ENCODE measurements at places on chromosomes 1 and 21.

DNA sequence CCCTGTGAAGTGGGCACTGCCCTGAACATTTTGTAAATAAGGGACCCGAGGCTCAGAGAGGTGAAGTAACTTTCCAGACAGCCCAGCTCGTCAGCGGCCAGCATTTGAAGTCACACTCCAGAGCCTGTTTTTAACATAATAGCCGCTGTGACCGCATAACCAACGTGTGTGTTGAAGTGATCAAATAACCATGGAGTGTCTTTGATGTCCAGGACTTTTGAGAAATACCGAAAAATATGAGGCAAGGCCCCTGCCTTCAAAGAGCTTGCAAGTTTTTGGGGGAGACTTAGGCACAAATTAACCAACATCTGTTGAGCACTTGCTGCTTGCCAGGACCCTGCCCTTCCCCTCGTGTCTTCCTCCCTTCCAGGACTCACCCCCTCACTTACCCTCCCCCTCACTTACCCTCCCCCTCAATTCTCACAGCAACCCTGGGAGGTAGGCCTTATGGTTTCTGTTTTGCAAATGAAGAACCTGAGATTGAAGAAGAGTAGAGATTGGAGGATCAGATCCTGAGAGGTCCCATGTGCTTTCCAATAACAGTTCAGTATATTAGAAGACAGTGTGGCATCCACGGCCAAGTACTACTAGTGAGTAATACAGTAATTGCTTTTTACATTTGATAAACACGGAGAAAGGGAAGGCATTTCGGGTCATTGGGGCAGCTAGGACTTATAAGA lies 1.3 kb upstream of the SLC16A1 start:
- no peak for DNase-seq

DNA sequence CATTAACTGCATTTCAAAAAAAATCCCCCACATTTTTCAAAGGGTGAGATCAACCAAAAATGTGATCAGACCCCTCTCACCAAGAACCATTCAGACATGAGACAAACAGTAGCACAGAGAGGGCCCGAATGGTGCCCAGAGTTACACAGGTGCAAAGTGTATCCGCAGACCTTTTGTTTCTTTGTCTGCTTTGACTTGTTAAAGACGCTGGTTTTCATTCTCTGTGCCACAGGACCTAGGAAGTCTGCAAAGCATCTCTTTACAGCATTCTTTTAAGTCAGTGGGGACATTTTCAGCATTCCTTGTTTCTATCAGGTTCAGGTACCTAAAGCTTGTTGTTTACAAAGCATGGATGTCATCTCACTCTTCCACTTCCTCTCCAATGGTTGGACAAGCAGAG lies 87.2 kb upstream of the MAP1LC3C start:
- DNase-seq: no peak

- DNase-seq: peak; percentile 60
Observed at GRCh38 chr1:172497230-172497629, 35.7 kb upstream of the SUCO start.

DNA sequence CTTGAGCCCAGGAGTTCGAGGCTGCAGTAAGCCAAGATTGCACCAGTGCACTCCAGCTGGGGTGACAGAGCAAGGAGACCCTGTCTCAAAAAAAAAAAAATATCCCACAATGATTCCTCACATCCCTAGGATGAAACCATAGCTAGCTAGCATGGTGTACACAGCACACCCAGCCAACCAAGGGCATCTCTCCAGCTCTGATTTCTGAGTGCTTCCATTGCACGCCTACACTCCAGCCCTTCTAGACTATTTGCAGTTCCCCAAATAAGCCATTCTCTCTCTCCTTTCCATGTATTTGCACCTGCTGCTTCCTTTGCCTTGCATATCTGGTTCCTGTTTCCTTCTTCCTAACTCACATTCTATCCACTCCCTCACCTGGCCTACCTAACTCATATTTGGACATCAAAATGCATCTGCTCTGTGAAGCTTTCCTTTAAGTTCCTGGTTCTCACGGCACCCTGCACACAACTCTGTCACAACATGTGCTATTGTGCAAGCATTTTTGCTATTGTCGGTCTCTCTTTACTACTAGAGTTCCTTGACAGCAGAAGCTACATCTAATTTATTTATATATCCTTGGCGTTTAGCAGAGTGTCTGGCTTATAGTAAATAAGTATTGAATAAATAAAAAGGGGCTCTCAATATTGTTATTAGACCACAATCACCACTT lies 2.4 kb upstream of the ELAPOR1 start:
- DNase-seq: no peak

GRCh38 chr1:40641601-40642242 lies 23.8 kb downstream of the RIMS3 start:
- DNase-seq: no peak

GRCh38 chr1:12080156-12080555 lies 17.1 kb downstream of the TNFRSF8 start:
- no peak for DNase-seq

DNA sequence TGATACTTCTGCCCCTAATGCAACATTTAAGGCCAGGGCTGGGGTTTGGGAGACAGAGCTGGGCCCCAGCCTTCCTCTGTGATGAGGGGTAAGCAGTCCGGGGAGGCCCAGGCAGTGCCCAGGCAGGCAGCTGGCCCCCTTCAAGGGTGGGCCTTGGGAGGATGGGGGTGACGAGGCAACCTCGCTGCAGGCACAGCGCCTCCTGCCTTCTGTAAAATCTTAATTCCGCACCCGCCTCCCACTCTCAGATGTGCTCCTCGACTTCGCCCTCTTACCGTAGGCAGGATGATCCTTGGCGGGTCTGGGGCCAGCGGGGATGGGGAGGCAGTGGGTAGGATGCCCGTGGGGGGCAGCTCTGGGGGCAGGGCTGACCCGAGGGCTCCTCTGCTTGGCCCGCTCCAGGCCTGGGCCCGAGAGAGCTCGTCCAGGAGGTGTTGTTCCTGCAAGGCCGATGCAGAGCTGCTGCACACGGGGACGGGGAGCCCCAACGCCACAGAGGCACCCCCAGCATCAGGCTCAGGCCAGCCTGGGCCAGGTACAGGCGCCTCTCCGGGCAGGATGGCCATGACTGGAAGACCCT lies 9.1 kb downstream of the C21orf58 start:
- DNase-seq: no peak

DNA sequence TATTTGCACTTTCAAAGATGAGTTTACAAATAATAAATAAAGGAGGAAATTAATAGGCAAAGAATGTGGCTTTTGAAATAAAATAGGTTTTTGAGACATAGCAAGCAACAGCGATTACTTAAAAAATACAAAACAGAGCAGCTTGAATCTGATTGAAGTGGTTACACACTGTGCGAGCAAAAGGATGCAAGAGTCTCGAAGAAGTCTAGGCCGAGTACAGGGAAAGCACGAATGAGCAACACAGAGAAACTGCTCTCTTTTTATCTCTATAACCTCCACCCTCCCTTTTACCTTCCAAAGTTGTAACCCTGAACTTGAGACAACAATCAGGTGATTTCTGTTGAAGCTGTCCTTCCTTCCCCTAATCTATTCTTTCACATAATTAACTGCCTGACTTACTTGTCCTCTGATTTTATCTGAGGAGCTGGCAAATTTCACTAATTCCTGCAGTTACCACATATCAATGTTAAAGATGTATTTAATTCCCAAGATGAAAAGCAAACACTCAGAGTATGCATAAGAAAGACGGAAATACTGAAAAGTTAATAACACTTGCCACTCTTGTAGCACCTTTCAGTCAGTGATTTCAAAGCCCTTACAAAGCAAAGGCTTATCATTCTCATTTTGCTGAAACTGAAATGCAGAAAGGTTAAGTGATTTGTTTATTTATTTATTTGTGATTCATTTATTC lies 1030.1 kb downstream of the ADGRL2 start:
- no peak for DNase-seq

All from renal pelvis (tissue), 12 donors.